ENCODE measurements at places on chromosomes 12 and 14.

DNA sequence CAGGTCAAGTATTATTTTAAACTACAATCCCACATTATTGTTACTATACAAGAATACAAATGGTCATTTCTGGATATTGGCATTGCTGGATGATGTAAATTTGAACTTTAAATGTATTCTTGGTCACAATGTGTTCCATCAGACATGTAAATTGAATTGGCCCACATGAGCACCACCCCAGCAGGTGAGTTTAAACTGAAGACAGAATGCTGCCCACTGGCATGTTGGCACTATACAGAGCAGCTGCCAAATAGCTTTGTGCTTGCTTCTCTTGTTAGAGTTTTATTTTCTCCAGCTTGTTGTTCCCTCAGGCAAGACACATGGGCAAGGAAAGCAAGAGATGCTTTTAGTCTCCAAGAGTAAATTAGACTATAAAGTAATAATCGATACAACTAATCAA, 98.6 kb downstream of the C12orf50 start:
- DNase-seq: no peak

DNA sequence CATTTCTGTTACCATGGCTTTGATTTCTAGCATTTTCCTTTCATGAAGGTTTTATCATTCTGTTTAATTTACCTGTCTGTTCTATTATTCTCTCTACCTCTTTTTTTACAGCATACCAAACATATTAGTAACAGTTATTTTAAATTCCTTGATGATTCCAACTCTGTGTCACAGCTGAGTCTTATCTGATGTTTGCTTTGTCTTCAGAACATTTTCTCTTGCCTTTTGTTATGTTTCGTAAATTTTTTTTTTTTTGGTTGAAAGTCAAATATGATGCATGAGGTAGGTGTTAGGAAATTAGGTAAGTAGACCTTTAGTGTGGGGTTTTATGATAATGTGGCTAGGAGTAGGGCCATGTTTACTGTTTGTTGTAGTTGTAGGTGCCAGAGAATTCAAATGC, 496.4 kb downstream of the FOXG1 start:
- no peak for DNase-seq

GRCh38 chr14:26021759-26022158, 576.1 kb downstream of the NOVA1 start:
- DNase-seq: no peak

GRCh38 chr12:47023311-47023710, 56.1 kb upstream of the PCED1B start:
- no peak for DNase-seq

DNA sequence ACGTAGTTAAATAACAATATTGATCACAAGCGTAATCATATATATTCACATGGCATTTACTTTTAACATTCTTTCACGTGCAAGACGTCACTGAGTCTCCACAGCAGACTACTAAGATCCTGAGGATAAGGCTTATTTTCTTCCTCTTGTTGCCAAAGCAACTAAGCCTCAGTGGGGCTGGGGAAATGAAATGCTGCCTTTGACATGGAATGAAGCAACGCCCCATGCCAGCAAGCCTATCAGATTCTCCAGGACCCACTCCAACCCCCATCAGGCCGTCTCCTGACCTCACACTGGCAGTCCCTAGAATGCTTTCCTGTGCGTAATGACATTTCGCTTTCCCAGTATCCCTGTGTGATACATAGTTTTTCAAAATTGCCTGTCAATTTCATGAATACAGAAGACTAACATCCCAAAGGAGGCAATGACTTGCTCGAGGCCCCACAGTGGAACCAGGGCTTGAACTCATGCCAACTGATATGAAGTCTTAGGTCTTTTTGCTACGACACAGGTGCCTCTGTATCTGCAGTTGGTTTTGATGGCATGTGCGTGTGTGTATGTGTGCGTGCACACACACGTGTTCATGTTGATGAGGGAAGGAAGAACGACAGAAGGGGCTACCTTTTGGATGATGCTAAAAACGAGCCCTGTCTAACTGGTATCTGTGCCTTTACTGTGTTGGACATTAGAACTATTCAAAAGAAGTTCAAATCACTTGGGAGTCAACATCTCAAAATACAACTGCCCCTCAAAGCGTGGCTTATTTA, 239.1 kb downstream of the VRK1 start:
- no peak for DNase-seq

- DNase-seq: no peak
These were observed 10.8 kb downstream of the ALDH2 start for GRCh38 chr12:111777345-111778045.

- no peak for DNase-seq
These were observed 50.8 kb upstream of the PTHLH start for GRCh38 chr12:28023156-28023887.

- DNase-seq: no peak
These were observed at the start of gene DTX3 for GRCh38 chr12:57604454-57604991. TSS of gene DTX3 (plus strand) at chr12:57604824. CDS start at chr12:57606518, 1,694 bp downstream.

- no peak for DNase-seq
These were observed 19.0 kb downstream of the FAM181A start for GRCh38 chr14:93946104-93946503.

DNA sequence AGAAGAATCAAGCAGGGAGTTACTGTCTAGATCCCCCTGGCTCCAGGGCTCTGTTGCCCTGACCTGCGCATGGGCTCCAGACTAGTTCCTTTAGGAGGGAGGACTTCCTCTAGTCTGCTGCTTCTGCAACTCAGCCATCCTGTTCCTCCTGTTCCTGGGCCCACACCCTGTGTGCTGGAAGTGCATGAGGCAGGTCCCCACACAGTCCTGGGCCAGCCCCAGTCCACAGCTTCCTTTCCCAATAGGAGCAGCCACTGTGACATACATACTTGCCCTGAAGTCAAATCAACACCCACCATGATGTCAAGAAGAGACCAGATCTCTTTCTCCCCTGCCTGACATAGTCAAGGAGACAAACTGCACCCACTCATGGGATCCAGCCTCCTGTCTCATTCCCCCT, 1.3 kb downstream of the SDR9C7 start:
- DNase-seq: no peak

GRCh38 chr12:26953447-26953846, 15.2 kb downstream of the FGFR1OP2 start:
- DNase-seq: no peak

- no peak for DNase-seq
These were observed 321.1 kb upstream of the STXBP6 start for GRCh38 chr14:25371068-25371467.

- no peak for DNase-seq
These were observed 204.3 kb downstream of the PELI2 start for GRCh38 chr14:56322531-56322930.

GRCh38 chr12:126998747-126999285, 1268.2 kb upstream of the TMEM132C start:
- no peak for DNase-seq

DNA sequence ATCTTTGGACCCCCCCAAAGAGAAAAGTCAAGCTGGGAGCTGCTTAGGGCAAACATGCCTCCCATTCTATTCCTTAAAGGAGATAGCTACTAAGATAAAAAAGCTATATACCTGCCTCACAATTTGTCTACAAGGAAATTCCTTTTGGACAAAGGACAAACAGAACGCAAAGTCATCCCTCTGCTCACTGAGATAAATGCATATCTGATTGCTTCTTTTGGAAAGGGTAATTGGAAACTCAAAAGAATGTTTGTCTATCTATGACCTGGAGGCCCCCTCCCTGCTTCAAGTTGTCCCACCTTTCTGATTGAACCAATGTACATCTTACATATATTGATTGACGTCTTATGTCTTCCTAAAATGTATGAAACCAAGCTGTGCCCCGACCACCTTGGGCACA, 80.9 kb upstream of the FUT8 start:
- DNase-seq: no peak

DNA sequence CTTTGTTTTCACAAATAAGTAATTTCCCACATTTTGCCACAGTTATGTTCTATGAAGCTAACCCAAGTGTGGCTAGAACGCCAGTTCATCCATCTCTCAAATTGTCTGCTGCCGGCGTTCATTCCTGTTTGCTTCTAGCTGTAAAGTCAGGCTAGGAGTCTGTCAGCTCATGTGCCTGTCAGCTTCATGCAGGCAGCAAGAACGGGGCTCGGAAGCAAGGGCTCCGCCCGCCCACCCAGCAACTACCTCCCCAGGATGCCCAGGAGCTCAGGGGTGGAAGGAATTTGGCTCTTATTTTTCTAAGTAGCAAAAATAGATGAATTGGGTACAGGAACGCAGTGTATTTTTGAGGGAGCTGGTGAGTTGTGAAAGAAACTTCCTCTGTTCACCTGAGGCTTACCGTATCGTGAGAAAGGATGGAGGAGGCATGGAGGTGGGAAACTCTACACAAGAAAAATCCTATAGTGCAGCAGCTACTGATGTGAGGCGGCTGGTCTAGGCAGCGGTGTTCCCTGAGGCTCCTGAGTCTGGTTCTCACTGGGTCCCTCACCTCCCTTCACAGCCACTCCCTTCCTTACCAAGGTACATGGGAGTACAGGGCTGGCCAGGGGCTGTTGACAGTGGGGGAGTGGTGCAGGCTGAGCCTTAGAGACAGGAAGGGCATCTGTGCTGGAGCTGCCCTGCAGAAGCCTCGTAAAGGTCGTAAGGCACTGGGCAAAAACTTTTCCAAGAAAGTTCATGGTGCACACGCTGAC, 54.5 kb upstream of the AMN start:
- no peak for DNase-seq

- DNase-seq: no peak
These were observed 89.2 kb downstream of the NUAK1 start for GRCh38 chr12:106049546-106049945.

- DNase-seq: no peak
These were observed 34.0 kb downstream of the KCNMB4 start for GRCh38 chr12:70400124-70400523.

DNA sequence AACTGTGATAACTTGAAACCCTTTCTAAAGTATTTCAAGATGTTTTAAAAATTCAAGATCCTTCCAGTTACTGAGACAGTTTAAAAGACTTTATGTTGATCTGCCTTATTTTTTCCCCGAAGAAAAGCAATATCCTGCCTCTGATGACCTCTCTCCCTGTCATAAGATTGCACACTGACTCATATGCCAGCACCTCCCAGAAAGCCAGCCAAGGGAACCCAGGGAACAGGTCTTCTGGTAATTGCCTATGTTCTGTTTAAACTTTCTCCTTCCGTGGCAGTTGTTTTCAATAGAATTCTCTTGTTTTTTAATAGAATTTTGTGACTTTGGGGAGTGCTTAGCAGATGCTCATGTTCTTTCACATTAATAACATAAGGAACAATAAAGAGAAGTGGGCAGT, 300.2 kb upstream of the PRKD1 start:
- DNase-seq: no peak

- DNase-seq: no peak
These were observed 130.1 kb downstream of the KITLG start for GRCh38 chr12:88450136-88450535.

DNA sequence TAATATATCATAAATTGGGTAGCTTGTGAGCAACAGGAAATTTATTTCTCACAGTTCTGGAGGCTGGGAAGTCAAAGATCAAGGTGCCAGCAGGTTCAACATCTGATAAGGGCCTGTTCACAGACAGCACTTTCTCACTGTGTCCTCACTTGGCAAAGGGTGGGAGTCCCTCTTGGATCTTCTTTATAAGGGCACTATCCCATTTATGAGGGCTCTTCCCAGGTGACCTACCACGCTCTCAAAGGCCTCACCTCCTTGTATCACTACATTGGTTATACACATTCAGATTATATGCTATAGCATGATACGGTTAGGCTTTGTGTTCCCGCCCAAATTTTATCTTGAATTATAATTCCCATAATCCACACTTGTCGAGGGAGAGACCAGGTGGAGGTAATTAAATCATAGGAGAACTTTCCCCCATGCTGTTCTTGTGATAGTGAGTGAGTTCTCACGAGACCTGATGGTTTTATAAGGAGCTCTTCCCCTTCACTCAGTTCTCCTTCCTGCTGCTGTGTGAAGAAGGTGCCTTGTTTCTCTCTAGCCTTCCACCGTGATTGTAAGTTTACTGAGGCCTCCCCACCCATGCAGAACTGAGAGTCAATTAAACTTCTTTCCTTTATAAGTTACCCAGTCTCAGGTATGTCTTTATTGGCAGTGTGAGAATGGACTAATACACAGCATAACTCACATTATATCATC, 19.2 kb upstream of the LRIG3 start:
- no peak for DNase-seq

- DNase-seq: no peak
These were observed 110.2 kb downstream of the LGMN start for GRCh38 chr14:92638266-92638665.

GRCh38 chr12:123113026-123113425, 37.9 kb downstream of the PITPNM2 start:
- no peak for DNase-seq

- no peak for DNase-seq
These were observed 5.6 kb upstream of the PNMA1 start for GRCh38 chr14:73719791-73720190.

DNA sequence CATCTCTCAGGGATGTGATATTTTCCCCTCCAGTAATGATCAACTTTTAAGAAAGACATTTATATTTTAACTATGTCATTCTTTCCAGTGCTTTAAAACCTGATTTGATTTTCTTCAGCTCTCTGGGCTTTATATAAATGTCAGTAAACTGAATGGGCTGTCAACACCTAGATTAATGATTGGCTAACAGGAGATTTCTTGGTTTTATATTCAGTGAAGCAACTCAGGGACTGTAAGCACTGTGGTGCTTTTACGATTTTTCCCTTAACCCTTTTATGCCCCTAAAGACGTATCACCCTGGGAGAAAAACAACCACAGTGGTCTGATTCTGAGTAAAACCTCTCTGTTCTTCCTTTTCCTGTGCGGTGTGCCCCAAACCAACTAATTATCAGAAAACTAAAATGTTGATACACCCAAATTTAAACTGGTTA, 38.0 kb downstream of the PTGER2 start:
- DNase-seq: no peak

- no peak for DNase-seq
These were observed 168.6 kb downstream of the TMTC3 start for GRCh38 chr12:88310666-88311065.

- no peak for DNase-seq
These were observed 238.2 kb upstream of the NOVA1 start for GRCh38 chr14:26835979-26836570.

DNA sequence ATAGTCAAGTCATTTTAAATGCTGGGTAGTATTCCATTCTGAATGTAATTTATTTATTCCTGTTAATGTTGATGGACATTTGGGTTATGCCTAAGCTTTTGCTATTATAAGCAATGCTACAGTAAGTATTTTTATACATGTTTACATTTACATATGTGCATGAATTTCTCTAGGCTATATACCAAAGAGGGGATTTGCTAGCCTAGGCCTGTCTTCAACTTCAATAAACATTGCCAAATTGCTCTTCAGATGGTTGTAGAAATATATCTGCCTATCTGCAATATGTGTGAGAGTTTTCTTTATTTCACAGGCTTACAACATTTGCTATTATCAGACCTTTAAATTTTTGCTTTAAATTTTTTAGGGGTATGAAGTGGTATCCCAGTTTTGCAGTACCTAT, 87.0 kb downstream of the MIPOL1 start:
- DNase-seq: no peak

GRCh38 chr12:15368812-15369211, 46.5 kb downstream of the PTPRO start:
- DNase-seq: no peak

- DNase-seq: no peak
These were observed 45.9 kb downstream of the AEBP2 start for GRCh38 chr12:19485240-19485639.

- DNase-seq: no peak
These were observed 6.4 kb upstream of the GPR68 start for GRCh38 chr14:91250912-91251311.
